ENCODE measurements at places on chromosomes 1 and 21.

GRCh38 chr1:54327386-54328065 is 78.7 kb downstream of the SSBP3 start:
- DNase-seq: peak; percentile 55

GRCh38 chr1:214683621-214684020 is 80.6 kb downstream of the CENPF start:
- DNase-seq: no peak

DNA sequence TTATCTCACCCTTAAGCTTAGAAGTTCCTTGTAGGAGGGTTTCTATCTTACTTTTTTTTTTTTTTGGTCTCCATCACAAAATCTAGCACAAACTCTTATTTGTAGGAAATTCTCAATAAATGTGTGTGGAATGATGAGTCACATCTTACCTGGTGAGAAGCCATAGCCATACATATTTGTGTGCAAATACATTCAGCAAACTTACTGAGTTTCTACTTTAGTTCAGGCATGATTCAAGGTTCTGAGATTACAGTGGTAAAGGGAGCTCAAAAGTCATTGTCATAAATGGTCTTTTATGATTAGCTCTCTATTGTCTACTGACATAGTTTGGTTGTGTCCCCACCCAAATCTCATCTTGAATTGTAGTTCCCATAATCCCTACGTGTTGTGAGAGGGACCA is 193.1 kb upstream of the UBE2U start:
- DNase-seq: no peak

DNA sequence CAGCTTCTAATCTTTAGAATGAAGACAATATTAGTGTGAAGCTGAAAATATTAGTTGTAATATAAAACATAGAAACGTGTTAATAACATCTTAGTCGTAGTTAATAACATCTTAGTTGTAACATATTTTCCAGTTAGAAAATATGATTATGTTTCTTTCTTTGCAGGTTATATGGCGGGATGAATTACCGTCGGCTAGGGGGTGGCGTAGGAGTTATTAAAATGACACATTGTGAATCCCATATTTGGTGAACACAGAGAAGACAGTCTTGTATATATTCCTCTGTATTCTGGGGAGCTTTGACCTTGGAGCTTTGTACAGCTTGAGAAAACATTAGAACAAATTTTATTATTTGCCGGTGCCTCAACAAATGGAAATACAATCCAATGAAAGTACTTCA is 39.5 kb upstream of the DARS2 start:
- no peak for DNase-seq

- no peak for DNase-seq
These were observed 30.7 kb downstream of the PRDX6 start for GRCh38 chr1:173507847-173508209.

GRCh38 chr21:18228060-18228739 is 16.4 kb upstream of the CHODL start:
- DNase-seq: no peak

DNA sequence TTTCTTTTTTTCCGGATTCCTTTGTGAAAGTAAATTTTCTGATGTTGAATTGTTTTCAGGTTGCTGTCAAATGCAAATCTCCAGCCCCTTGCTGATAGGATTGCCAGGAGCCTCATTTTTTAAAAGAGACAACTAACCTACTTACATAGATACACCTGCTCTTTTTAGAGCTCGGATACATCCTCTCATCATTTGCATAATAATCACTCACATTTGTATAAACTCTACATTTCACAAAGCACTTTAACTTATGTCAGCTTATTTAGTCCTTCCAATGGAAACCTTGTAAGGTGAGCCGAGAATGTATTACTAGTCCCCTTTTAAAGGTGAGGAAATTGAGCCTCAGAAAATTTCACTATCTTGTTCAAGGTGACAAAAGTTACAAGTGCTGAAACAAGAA is 84.8 kb downstream of the KCTD3 start:
- DNase-seq: no peak

GRCh38 chr1:180462102-180462501 is 40.3 kb downstream of the ACBD6 start:
- peak; percentile 22 for DNase-seq

- no peak for DNase-seq
These were observed 599.9 kb upstream of the RGS18 start for GRCh38 chr1:191558379-191558778.

DNA sequence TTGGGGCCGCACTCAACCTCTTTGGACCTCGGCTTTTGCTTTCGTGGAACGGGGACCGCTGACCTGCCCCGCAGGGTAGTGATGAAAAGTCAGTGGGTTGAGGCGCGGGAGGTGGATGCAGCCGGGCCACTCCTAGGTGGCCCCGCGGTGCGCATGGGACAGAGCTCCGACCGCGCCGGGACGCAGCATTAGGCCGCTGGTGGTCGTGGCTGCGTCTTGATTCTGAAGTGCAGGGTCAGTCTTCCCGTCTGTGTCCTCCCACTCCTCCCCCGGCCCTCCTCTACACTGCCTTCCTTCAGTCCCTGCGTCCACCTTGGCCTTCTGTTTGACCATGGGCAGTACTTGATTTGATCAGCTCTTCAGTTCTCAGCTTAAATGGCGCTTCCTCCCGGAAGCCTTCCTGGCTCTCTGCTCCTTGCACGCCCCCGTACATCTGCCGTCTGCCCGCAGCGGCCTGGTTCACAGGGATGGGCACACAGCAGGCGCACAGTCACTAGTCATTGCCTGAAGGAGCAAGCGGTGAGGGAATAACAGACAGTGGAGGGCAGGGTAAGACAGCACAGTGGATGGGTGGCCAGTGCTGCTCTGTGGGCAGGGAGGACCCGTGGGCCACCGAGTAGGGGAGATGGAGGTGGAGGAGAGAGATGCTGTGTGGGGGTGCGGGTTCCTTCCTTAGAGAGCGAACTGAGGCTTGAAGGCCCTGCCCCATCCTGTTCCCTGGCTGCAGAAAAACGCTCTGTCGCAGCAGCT is 633 bp downstream of the THEMIS2 start:
- peak; percentile 49 for DNase-seq

GRCh38 chr1:208803011-208803811 is 559.0 kb upstream of the PLXNA2 start:
- DNase-seq: no peak

GRCh38 chr1:228752258-228752657 is 17.0 kb downstream of the RHOU start:
- DNase-seq: no peak

GRCh38 chr21:39029086-39029755 is 154.0 kb downstream of the PSMG1 start:
- DNase-seq: no peak

- DNase-seq: peak; percentile 66
These were observed 13.8 kb downstream of the TP53BP2 start for GRCh38 chr1:223831755-223832636.

- peak; percentile 45 for DNase-seq
These were observed 64.0 kb downstream of the PLPPR5 start for GRCh38 chr1:98940722-98941079.

DNA sequence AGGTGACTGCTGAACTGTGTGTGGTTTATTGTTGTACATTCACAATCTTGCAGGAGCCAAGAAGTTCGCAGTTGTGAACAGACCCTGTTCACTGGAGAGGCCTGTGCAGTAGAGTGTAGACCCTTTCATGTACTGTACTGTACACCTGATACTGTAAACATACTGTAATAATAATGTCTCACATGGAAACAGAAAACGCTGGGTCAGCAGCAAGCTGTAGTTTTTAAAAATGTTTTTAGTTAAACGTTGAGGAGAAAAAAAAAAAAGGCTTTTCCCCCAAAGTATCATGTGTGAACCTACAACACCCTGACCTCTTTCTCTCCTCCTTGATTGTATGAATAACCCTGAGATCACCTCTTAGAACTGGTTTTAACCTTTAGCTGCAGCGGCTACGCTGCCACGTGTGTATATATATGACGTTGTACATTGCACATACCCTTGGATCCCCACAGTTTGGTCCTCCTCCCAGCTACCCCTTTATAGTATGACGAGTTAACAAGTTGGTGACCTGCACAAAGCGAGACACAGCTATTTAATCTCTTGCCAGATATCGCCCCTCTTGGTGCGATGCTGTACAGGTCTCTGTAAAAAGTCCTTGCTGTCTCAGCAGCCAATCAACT is 6.4 kb upstream of the PIGV start:
- no peak for DNase-seq

DNA sequence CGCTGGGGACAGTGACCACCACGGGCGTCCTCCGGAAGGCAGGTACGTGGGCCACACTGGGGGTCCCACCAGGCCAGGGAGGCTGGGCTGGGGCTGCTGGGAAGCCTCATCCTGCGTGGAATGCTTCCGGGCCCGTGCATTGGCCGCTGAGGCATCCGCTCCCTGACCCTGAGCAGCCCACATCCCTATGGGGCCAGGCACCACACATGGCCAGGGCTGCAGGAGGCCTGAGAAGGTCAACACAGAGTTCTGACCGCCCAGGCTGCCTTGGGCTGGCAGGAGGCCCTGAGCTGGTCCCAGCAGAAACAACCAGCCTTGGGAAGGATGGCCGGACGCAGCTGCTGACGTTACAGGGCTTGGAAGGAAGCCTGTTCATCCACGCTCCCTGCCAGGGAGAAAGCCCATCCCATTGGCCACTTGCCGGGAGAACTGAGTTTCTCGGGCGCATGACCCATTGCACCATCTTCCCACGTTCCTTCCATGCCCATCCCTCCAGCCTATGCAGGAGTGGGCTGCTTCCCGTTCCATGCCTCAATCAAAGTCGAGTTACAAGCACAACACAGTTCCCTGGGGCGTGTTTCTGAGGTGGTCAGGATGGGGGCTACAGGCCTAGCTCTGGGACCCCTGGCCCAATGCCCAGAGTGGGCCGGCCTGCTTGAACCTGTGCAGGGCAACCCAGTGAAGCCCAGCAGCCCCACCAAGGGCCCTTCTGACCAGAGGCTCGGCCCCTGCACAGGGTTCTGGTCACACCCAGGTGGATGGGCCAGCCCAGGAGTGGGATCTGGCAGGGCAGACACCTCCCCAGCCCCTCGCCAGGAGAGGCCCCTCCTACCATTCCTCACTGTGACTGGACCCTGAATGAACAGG is 31.7 kb downstream of the TRIM11 start:
- DNase-seq: peak; percentile 72

- DNase-seq: no peak
These were observed 6.0 kb downstream of the FNBP1L start for GRCh38 chr1:93453911-93454310.

- no peak for DNase-seq
These were observed 21.1 kb downstream of the OLFML3 start for GRCh38 chr1:114000406-114000805.

DNA sequence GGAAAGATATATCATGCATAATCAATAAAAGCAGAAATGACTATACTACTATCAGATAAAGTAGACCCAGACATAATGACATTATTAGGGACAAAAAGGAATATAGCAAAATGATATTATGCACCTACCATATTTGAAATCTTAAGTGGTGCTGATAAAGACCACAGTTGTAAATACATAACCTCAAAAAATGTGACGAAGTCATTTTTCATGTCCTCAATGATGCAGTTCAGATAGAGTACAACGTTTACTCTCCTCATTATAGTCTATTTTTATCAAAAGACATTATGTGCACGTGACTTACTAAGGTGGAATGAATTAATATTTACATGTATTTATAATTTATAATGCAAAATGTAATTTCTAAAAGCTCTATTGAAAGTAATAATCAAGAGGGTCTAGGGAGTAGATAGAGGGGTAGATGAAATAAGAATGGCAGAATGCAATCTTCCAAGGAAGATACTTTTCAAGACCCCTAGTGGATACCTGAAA is 61.7 kb upstream of the TNFSF4 start:
- DNase-seq: no peak

- DNase-seq: no peak
These were observed 48.4 kb upstream of the ATP5PO start for GRCh38 chr21:33963848-33964555.

- peak; percentile 94 for DNase-seq
These were observed 225.7 kb downstream of the GREM2 start for GRCh38 chr1:240385985-240386978.

- no peak for DNase-seq
These were observed 5.4 kb upstream of the ADORA1 start for GRCh38 chr1:203122159-203122558.

- peak; percentile 58 for DNase-seq
These were observed 2.3 kb downstream of the SLC2A5 start for GRCh38 chr1:9066945-9067807.

DNA sequence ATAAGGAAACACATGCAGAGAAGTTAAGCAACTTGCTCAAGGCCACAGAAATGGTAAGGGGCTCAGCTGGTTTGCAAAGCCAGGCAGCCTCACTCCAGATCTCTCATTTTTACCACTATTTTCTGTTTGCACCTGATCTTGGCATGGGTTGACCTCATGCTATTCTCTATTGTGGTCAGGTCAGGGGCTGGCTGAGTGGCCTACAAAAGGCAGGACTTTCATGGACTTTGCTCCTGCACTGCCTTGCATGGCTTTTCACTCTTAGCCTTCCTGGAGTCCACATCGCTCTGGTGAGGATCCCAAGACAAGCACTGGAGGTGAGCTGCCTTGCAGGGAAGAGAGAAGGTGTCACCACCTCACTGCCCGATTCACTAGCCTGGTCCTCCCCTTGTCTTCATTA is 56.8 kb upstream of the CSF3R start:
- no peak for DNase-seq

- peak; percentile 97 for DNase-seq
These were observed 16.4 kb downstream of the TCEANC2 start for GRCh38 chr1:54069791-54070170.

DNA sequence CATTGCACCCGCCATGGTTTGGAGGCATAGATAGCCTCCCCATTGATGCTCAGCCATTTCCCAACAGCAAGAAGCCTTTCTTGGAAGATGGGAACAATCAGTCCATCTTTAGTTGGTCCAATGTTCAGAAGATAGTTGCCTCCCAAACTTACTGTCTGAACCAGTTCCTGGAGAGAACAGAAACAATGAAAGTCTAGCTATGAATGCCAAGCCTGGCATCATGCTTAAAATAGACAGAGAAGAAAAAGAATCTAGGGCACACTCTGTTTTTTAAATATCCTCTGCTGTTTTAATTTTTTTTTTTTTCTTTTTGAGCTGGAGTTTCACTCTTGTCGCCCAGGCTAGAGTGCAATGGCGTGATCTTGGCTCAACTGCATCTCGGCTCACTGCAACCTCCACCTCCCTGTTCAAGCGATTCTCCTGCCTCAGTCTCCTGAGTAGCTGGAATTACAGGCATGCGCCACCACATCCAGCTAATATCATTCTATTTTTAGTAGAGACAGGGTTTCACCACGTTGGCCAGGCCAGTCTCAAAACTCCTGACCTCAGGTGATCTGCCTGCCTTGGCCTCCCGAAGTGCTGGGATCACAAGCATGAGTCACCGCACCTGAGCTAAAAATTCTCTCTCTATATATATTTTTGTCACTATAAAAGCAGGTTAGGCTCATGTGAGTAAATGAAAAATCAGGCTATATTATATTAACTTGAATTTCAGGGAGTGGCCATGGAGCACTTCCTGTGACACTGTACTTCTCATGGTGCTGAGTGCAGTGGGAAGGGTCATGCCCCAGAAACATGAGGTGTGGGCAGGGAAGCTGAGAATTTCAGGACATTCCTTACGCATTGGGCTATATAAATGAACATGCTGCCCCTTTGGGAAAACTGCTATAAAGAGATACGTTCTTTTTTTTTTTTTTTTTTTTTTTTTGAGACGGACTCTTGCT is 19.1 kb downstream of the FUCA1 start:
- DNase-seq: no peak

Data from LHCN-M2 (cell line).